ENCODE measurements at places on chromosomes 2 and 18.
A peak's percentile ranks its signal among the peaks of the same experiment; 100 is the strongest.

DNA sequence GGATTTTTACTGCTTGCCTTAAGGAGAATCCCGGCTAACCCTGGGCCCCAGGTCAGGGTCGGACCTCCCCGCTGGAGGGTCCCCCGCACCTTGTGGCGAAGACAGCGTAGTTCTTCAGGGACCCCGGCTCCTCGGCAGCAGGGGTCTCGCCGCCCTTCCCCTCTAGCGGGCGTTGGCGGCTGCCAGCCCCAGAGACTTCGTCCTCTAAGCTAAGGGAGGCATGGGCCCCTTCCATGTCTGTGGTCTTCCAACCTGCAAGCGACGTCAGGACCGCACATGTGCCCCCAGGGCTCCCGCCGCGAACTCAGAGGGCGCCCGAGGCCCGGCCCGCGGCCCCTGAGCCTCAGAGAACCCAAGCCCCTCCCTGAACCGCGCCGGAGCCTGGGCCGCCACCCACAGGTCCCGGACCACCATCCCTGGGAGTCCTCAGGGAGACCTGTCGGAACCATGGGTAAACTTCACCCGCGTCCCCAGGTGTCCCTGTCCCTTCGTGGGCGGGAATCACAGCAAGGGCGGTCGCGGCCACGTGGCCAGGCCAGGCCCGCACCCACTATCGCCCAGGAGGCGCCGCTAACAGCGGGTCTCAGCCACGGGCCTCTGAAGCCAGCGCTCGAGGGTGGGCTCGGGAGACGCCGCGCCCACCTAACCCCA is 562 bp downstream of the ANKMY1 start:
- DNase-seq: no peak

DNA sequence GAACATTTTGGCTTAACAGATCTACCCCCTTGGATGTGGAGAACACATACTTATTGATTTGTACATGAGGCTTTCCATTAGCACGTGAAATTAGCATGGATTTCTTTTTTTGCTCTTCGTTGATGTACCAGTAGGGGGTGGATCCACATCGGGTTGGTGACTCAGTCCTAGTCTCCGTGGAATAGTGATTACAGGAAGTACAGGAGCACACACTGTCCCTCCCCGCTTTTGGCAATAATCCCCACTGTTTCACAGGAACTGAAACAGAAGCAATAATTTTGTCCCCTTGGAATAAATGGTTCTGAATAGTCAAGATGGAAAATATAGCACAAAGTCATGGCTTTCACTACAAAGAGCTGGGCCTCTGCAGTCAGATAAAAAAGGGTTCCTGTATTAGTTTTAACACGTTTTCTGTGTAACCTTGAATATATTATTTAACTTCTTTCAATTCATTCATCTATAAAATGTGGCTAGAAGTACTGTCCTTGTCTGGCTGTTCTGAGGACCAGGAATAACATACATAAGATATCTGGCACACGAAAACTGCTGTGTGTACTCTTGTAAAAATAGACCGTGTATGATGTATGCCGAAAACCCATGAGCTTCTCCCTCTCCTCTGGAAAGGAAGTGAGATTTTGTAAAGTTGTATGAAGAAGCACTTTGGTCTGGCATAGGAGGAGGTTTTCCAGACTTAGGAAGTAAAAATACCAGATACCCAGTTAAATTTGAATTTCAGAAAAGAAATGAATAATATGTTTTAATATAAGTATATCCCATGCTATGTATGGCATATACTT is 229.2 kb downstream of the GALR1 start:
- DNase-seq: no peak

DNA sequence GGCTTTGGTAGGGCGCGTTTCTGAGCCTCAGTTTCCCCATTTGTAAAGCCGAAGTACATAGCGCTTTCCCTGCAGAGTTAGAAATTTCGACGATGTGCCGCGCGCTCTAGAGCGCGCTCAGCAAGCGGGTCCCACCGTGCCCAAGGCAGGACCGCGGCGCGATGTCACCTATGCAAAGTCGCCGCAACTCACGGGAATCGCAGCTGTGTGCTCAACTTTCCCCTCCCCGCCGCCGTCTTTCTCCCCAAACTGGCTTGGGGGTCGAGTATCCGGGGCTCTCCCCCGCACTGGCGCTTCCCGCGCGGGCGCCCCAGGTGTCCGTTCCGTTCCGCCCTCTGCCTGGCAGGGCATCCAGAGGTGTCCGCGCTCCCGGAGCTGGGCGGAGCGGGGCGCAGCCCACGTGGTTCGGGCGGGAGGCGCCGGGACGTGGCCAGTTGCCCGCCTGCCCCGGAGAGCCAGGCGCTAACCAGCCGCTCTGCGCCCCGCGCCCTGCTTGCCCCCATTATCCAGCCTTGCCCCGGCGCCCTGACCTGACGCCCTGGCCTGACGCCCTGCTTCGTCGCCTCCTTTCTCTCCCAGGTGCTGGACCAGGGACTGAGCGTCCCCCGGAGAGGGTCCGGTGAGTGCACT is at the start of gene MLPH:
TSS of gene MLPH (plus strand) at position 433 of the 630 bp plus-strand sequence. CDS start 6,176 bp downstream, outside the sequence.
- DNase-seq: no peak

- DNase-seq: peak; percentile 92
Observed at GRCh38 chr18:63161761-63162195, 157.8 kb downstream of the BCL2 start.

DNA sequence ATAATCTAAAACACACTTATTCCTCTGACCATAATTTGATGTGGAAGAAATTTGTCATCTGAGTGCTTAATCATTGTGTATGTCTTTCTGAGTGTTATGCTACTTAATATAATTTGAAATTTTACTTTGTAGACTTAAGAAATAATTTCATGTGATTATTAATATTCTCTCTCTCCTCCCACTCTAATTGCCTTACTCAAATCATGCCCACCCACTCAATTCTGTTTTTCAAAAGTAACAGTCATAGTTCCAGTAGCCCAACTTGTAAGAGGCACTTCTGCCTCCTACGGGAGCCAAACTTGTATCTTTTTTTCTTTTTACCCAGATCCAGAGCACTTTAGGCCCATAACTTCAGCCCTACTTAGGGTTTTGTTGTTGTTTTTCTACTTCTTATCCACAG is 18.5 kb upstream of the KYNU start:
- DNase-seq: no peak

GRCh38 chr18:48724939-48725338 is 186.1 kb downstream of the CTIF start:
- no peak for DNase-seq

GRCh38 chr2:19673213-19673791 is 228.5 kb downstream of the TTC32 start:
- no peak for DNase-seq

DNA sequence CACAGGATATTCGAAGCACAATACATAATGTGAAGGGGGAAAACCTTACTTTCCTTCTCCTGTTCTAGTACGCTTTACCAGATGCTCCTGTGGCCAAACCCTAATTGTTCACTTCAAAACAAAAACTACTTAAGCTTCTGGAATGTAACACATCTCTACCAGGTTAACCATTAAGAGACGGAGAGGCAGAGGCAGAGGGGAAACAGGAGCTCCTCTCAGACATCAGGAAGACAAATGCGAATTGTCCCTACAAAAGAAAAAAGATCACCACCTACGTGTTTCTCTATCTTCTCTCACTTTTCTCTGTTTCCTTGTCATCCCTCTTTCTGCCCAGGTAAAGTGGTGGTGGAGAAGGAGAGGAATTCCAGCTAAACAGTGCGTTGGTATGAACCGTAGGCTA is 266.8 kb downstream of the NRXN1 start:
- DNase-seq: no peak
